CD4-positive, alpha-beta T cell treated with Interleukin-17A for 1 hour (primary cell): ENCODE measurements at places on chromosomes 2 and 18.

- DNase-seq, result peak; percentile 83
These were observed 3.3 kb upstream of the GPBAR1 start for GRCh38 chr2:218257390-218257981.

DNA sequence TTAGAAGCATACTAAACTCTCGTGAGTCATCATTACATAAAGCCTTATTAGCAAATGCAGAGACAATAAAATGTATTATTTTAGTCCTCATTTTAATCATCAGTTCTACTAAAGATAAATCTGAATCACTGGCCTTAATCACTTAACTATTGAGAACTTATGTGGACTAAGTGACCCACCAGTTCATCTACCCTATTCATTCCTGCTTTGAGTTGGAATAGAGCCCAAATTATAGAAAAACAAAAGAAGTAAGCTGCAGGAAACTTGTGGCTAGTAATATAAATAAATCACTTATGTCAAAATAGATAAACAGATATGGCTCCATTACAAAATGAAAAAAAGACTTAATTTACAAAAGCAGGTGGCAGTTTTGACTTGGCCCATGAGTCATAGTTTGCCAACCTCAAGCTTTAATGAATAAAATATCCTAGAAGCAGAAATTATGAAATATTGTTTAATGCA, 851.8 kb upstream of the CRIM1 start:
- DNase-seq, result no peak

- DNase-seq, result no peak
These were observed 1.7 kb downstream of the STEAP3 start for GRCh38 chr2:119225105-119225865.

- DNase-seq, result no peak
These were observed 94.5 kb upstream of the HAAO start for GRCh38 chr2:42886921-42887320.

- no peak for DNase-seq
These were observed 3.1 kb upstream of the HES6 start for GRCh38 chr2:238242731-238243495.

- DNase-seq, result peak; percentile 55
These were observed 19.8 kb downstream of the ARL5A start for GRCh38 chr2:151808258-151809072.

GRCh38 chr2:101473591-101473910, 1.4 kb downstream of the RFX8 start:
- DNase-seq, result no peak

DNA sequence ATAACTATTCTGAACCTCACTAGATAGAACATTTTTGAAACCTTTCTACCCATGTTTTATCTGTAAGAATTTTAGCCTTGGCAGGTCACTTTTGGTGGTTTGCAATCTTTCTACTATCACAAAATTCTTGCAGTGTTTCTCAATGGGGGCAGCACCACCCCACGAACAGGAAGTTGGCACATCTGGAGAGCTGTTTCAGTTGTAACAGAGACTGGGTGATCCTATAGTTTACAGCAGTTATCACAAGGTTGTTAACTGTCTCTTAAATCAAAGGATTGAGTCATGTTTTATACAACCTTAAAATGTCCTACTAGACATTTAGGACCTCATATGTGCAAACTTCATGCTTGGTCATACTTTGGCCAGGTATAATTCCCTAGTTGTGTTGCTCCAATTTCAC, 829.2 kb downstream of the ERBB4 start:
- DNase-seq, result no peak

GRCh38 chr18:39661856-39662366, 2096.3 kb upstream of the CELF4 start:
- no peak for DNase-seq

DNA sequence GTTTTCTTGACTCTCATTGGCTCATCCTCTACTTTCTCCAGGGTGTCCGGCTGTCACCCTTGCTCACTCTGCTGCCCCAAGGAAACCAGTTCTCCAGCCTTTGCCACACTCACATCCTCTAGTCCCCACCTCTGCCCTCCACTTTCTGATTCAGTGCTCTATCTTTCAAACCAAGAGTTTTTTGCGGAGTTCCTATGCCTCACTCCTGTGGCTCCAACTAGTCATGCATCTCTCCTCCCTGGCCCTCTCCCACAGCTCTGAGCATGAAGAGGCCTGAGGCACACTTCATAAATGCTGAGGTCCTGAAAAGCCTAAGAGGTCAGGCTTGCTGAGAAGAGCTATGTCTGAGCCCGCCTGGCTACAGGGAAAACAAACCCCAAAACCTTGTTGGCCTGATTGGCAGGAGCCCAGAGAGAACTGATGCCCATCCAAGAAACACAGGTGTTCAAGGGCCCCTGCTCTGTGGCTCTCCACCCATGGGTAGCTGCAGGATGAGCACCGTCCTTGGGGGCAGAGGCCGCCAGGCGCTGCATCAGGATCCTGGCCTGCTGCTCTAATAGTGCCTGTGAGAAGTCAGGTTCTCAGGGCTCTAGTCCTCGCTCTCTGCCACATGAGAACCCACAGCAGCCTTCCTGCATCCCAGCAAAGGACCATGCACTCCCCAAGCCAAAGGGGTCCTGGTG, 42.1 kb downstream of the HS1BP3 start:
- DNase-seq, result no peak

GRCh38 chr2:197145471-197146056, 165.0 kb downstream of the ANKRD44 start:
- DNase-seq, result peak; percentile 57

DNA sequence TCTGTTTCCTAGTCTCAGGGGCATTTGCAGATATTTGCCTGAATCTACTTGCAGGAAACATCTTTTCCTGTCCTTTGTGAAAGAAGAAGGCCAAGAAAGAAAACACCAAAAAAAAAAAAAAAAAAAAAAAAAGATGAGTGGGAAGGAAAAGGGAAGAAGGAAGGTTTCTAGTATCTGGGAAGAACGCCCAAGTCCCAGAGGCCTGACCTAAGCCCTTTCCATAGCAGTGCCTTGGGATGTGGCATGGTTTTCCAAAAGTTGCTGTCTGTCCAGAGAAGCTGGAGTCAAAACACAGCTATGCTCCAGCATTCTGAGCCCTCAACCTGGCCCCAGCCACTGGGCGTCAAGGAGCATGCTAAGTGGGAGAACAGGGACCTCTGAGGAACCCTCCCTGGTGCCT, 123.5 kb downstream of the INHBB start:
- DNase-seq, result no peak

- peak; percentile 76 for DNase-seq
These were observed 1.4 kb upstream of the YES1 start for GRCh38 chr18:813172-814071.

- DNase-seq, result no peak
These were observed 169.4 kb downstream of the DNAH7 start for GRCh38 chr2:195899226-195899625.

DNA sequence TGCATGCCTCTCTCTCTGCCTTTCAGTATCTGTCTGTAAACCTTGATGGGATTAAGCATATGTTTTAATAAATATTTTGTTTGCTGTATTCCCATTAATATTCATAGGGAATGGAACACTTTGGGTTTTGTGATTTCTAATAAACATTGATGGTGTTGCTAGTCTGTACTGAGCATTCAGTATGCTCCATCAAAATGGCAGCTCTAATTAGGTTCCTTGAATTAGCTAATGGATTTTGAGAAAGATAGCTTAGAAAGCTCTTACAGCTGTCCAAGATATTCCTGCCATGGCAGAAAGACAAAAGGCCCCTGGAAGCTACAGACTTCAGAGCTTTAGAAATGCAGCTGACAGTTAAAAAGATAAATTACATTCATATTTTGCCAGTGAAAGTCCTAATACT, 199.2 kb upstream of the NRP2 start:
- DNase-seq, result no peak

- no peak for DNase-seq
These were observed 380.0 kb downstream of the LRRTM4 start for GRCh38 chr2:77142141-77142540.

- DNase-seq, result no peak
These were observed 25.7 kb downstream of the PLA2R1 start for GRCh38 chr2:160036736-160037135.

DNA sequence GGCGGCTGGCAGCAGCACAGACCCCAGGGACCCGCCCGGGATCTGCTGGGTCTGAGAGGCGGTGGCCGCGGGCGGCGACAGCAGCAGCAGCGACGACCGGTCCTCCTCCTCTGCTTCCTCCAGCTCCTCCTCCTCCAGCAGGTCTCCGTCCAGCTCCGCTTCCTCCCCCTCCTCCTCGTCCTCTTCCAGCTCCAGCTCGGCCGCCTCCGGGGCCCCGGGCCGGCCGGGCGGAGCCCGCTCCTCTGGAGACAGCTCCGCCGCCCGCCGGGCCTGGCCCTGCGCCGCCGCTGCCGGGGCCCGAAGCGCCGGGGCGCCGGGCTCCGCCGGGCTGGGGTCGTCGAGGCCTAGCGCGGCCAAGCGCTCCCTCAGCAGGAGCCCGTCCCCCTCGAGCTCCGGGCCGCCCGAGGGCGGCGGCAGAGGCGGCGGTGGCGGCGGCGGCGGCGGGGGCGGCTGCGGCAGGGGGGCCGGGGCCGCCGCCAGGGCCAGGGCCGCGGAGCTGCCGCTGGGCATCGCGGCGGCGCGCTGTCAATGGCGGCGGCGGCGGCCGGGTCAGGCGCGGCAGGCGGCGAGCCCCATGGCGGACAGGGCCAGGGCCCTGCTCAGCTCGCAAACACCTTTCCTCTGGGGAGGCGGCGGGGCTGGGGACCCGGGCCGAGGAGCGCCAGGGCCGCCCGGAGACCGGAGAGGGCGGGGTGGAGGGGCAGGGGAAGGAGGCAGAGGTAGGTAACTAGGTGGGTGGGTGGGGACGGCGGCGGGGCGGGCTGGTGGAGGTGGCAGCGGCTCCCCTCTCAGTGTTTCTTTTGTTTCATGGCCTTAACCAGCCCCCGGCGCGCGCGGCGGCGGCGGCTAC, 445 bp downstream of the MEX3C start:
- peak; percentile 38 for DNase-seq

GRCh38 chr2:3628800-3629199, 29.2 kb upstream of the ALLC start:
- no peak for DNase-seq

DNA sequence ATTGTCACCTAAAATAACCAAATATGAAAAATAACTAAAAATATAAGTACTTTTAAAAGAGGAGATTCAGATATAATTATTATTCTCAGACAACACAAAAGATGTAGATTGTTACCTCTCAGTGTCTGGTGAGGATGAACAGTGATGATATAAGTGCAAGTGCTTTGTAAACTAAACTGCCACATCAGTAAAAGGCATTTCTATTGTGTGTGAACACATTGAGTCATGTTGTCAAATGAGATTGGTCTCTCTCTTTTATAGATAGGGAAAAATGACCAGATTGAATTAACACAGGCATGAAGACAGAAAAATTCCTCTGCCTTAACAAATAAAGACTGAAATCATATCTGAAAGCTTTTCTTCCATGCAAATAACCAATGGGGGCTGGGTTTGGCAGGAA, 182.4 kb upstream of the TMEFF2 start:
- no peak for DNase-seq

DNA sequence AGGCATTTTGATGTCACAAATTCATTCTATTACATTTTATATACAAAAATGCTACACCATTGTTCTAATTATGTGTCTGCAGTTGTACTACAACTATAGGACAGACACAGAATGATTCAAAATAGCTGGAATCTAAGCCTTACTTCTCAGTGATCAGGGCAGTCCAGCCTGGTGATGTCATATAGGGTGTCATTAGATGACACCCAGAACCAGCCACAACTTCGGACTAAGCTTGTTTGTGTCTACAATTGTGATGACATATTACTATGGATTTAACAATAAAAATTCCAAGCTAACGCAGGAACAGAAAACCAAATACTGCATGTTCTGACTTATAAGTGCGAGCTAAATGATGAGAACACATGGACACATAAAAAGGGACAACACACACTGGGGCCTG, 31.0 kb downstream of the M1AP start:
- DNase-seq, result no peak

DNA sequence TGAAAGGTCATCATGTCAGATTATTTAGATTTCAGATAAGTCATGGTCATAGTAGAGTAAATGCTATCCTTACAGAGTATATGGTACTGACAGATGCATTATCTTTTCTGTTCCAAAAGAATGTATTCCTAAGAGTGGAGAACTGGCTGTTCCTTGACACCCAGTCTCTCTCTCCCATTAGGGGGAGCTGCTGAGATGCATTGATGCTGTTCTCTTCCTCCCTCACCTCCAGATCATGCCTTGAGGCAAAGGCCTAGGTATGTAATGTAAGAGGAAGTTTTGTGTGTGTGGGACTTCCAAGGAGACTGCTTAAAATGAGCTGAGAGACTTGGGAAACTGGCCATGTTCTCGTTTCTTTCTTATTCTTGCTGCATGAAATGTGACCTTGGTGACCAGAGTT, 979.5 kb upstream of the CELF4 start:
- peak; percentile 7 for DNase-seq

DNA sequence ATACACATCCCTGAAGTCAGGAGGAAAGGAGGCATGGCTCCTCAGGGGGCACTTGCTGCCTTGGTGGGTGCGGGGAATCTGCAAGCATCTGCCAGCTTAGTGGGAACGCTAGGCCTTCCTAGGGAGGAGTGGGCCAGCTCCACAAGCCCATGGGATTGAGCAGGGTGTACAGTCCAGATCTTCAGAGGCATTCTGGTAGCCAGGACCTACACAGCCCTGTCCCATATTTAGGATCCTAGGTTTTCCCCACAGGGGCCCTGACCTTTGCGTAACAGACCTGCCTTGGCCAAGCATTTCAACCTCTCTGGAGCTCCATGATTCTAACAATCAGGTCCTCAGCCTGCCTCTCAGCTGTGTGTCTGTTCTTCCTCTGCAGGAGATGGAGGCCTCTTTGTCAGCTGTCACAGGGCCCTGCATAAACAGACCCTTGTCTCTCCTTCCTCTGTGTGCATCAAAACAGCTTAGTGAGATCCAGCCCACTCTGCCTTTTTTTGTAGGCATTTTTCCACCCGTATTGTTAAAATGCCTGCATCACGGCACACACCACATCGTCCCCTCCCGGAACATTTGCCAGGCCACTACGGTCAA, 140.2 kb upstream of the NDUFV2 start:
- no peak for DNase-seq

- no peak for DNase-seq
These were observed 70.4 kb downstream of the CWC22 start for GRCh38 chr2:179936654-179937053.

DNA sequence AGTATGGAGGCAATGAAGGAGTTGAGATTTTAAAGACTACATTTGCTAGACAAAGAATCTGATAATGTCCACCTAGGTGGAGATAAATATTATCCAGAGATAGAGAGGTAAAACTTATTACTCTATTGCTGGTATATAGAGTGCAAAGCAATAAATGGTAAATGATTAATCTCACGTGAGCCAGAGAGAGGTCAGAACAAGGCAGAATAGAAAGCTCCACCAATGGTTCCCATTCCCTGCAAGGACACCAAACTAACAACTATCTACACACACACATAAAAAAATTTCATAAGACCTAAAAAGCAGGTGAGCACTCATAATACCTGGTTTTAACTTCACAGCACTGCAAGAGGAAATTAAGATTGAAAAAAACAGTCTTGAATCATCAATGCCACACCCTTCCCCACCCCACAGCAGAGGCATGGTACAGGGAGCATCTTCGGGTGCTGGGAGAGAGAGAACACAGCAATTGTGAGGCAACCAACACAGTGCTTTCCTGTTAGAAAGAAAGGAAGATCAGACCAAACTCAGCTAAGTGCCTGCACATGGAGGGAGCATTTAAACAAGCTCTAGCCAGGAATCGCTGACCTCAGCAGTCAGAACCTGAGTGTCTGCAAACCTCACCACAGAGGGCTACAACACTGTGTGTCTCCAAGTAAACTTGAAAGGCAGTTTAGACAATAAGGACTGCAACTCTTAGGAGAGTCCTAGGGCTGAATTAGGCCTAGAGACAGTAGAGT, 1432.6 kb upstream of the TMEFF2 start:
- no peak for DNase-seq
